SJSA1 (cell line): ENCODE measurements at places on chromosomes 1 and 21. TPM values are rescaled to one million over a fixed set of nuclear protein-coding genes. Genes with fewer than 3 reads are reported as not detected.
A peak's percentile ranks its signal among the peaks of the same experiment; 100 is the strongest.

TNFRSF14 gene
- 8.1 and 22.2 TPM in 2 replicates for total RNA-seq

CD1C gene
- total RNA-seq: not detected in 2 replicates

DNA sequence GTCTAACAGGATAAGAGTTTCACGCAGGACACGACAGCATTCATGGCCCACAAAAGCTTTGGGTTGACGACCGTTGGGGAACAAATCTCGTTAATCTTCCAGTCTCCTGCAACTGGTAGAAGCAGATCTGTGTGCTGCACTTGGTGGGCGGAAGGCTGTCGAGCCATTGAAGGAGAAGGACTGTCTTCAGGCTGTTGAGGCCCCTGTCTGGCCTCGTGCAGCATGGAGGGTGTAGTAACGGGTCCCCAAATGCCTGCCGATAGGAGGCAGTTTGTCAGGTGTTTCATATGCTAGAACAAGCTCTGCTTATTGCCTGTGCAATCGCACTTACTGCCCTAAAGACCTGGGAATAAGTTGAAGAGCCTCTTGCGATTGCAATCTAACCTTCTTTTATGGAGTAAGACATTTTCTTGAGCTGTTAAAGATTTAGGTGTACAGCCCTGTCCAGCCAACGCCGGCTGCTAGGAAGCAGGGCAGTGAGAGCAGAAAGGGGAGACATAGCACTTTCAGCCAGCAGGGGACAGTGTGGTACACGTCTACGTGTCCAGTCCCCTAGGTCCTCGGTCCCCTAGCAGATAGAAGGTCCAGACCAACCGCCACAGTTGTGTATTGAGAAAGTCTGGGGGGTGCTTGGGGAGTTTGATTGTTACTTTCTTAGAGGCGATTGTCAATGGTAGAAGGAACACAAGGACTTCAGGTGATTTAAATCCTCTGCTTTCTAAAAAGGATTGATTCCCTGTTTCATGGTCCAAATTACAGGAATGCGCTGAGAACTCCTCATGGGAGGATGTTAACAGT is 102.3 kb upstream of the TMPRSS2 start:
- peak; percentile 73 for DNase-seq

DNA sequence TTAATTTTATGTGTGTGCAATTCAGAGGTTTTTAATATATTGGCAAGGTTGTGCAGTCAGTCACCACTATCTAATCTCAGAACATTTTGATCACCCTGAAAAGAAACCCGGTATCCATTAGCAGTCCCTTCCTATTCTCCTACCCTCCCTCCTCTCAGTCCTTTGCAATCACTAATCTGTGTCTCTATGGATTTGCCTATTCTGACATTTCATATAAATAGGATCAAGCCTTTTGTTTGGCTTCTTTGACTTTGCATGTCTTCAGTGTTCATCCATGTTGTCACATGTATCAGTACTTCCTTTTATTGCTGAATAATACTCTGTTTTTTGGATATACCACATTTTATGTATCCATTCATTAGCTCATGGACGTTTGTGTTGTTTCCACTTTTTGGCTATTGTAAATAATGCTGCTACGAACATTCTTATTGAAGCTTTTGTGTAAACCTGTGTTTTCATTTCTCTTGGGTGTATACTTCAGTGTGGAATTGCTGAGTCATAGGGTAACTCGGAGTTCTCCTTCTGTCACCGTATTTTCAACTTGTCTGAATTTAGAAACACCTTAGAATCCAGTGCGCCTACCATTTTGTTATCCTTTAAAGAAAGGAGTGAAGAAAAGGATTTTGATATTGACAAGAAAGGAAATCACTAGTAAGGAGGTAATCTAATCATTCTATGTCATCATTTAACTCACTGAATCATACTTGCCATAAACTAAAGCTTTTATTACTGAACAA is 3.4 kb downstream of the CEP85 start:
- peak; percentile 60 for DNase-seq

TNFRSF8 gene
- total RNA-seq: not detected in 2 replicates

- DNase-seq: no peak
Observed at GRCh38 chr1:221188458-221188857, 309.2 kb downstream of the HLX start.
